Activated CD4-positive, alpha-beta memory T cell treated with anti-CD3 and anti-CD28 coated beads, Interleukin-2, amount 10 ng/mL, durations not matched to agents 7 days and 5 days (primary cell): ENCODE measurements at places on chromosomes 11 and 22. TPM values are rescaled to one million over a fixed set of nuclear protein-coding genes. Genes with fewer than 3 reads are reported as not detected.

- H3K27me3 ChIP-seq, result peaks cover 11% of the 10 kb centered on the region
- peak overlapping the region; percentile 71 for H3K27ac ChIP-seq
- peaks cover 31% of the 10 kb centered on the region for H3K4me1 ChIP-seq
- peak overlapping the region; percentile 89 for H3K4me3 ChIP-seq
Observed at GRCh38 chr11:2447253-2447950, 2.6 kb downstream of the KCNQ1 start.

GRCh38 chr11:44191322-44192016 is 96.0 kb downstream of the EXT2 start:
- no peak overlapping the region for H3K27ac ChIP-seq
- peaks cover 33% of the 10 kb centered on the region for H3K4me1 ChIP-seq
- no peak overlapping the region for H3K4me3 ChIP-seq
- H3K27me3 ChIP-seq, result no peaks in the 10 kb centered on the region
- peaks cover 49% of the 10 kb centered on the region for H3K36me3 ChIP-seq

- DNase-seq, result no peak
- H3K27ac ChIP-seq, result no peak overlapping the region
- no peaks in the 10 kb centered on the region for H3K4me1 ChIP-seq
- no peak overlapping the region for H3K4me3 ChIP-seq
- no peaks in the 10 kb centered on the region for H3K36me3 ChIP-seq
- no peaks in the 10 kb centered on the region for H3K27me3 ChIP-seq
Observed at GRCh38 chr11:94853836-94854235, 85.7 kb downstream of the AMOTL1 start.

GRCh38 chr11:94302776-94303175 is 1.6 kb upstream of the IZUMO1R start:
- H3K4me1 ChIP-seq, result no peaks in the 10 kb centered on the region
- H3K27ac ChIP-seq, result no peak overlapping the region
- H3K4me3 ChIP-seq, result no peak overlapping the region
- no peak for DNase-seq

DNA sequence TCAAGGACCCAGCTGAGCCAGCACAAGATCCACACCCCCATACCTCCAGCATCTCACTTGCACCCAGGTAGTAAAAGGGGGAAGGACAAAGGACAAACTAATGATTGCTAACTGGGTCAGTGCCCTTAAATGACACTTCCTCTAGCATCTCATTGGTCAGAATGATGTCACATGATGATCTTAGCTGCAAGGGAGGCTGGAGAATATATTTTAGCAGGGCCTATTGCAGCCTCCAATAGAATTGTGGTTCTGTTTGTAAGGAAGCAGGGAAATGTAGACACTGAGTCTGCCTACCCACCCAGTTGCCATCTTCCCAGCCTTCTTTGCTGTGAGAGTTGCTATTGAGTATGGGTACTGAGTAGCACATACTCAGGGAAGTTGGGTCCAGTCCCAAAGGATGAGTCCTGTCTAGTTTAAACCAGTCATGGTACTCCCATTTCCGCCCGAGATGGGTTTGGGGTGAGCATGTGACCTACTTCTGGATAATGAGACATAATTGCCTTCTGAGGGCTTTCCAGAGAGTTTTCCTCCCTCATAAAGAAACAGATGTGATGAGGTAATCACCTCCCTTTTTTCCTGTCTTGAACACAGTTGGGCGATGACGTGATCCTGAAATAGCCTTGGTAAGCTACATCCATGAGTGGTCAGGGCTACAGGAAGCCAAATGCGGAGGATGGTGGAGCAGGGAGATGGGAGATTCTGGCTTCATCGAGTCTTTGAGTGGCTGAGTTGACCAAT is 5.5 kb upstream of the DNAL4 start:
- no peak overlapping the region for H3K27ac ChIP-seq
- no peak overlapping the region for H3K4me3 ChIP-seq
- no peaks in the 10 kb centered on the region for H3K36me3 ChIP-seq
- H3K27me3 ChIP-seq, result peaks cover 39% of the 10 kb centered on the region

DNA sequence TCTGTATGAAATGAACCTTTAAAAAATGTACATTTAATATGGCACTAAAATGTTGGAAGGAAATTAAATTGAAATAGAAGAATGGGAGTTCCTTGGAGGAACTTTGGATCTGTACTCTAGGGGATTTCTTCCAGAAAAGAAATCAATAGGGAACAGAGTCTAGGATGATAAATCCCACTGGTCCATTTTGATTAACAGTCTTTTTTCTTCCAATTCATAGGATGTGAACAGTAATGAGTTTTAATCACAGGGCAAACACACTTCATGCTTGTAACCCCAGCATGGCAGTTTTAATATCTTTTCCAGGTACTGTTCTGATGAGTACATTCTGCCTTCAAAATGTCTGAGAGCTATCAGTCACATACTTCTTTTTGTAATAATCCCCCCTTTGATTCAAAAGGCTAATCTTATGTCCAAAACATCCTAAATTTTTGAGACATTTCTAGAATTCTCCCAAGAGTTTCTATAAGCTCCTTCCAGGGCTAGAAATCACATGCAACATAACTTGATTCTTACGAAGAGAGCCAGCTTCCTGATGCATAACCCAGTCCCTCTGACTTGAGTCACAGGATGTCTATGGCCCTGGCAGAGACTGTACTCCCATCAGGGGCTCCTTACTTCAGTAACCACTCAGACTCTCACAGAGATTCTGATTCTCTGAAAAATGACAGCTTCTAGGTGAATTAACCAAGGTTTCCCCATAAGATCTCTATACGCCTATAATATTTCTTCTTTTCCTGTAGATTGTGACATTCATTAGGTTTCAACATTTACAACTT is 112.9 kb downstream of the SLC36A4 start:
- no peak for DNase-seq
- no peak overlapping the region for H3K4me3 ChIP-seq
- peaks cover 2% of the 10 kb centered on the region for H3K27me3 ChIP-seq
- H3K27ac ChIP-seq, result no peak overlapping the region

DNA sequence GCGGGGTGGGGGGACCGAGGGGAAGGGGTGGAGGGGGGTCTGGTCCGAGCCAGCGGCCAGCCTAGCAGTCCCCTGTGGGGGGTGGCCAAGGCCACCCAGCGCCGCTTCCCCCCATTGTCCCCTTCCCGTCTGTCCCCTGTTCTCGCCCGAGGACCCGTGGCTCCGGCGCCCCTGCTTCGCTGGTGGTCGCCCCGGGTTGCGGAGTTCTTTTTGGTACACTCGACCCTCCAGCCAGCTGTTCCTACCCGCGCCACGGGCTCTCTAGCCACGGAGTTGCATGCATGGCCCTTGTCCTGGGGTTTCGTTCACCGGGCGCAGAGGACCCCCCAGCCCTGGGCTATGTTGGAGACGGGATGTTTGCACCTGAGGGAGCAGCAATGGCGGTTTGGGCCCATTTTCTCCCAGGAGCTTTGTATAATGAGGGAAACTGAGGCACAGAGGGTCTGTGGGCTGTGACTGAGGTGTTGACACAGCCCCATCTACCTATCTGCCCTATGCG is 489 bp downstream of the RNF214 start:
- peak overlapping the region; percentile 83 for H3K4me3 ChIP-seq
- peak overlapping the region; percentile 71 for H3K27ac ChIP-seq
- H3K27me3 ChIP-seq, result no peaks in the 10 kb centered on the region
- H3K36me3 ChIP-seq, result peaks cover 37% of the 10 kb centered on the region
- H3K4me1 ChIP-seq, result peaks cover 40% of the 10 kb centered on the region
- DNase-seq, result peak; percentile 21

The EI24 gene
- total RNA-seq, result 33.2 TPM

The NXPE1 gene
- total RNA-seq, result not detected

The PAK1 gene
- total RNA-seq, result 48.2 TPM
